Central memory CD4-positive, alpha-beta T cell (primary cell): ENCODE measurements at places on chromosomes 16 and 17.

DNA sequence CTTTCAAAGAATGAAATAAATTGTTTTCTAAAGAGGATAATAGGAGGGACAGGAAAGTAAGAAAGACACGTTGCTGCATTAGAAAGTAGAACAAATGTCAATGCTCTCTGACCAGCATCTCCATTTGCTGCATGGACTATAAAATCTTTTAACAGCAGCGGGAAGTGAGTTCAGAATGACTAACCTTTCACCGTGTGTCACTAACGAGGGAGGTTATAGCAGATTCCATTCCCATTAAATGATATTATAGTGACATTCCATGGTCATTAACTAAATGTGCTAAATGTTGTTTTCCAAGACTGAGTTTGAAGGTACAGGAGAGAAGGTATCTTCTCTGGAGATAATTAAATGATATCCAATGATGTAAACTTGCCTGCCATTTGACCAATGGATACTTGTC, 127.1 kb upstream of the HS3ST3A1 start:
- DNase-seq, result no peak

- DNase-seq, result peak; percentile 19
Observed at GRCh38 chr16:2090777-2091546, 43.2 kb downstream of the TSC2 start.

DNA sequence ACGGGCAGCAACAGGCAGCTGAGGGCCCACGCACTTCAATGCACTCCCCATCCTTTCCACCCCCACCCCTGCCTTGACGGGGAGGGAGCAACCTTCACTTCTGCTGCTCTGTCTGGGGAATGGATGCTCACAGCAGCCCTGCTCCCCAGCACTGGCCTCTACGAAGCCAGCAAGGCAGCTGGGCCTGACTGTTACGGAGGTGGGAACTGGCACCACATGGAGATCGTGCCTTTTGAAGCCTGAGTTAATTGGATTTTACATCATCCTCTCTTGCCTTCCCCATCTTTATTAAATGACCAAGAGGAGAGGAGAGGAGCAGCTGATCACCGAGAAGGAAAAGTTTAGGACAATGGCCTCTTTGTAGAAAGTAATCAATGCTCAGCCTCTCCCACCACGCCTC, 187.0 kb upstream of the RPL38 start:
- no peak for DNase-seq

GRCh38 chr17:2444382-2444781, 43.5 kb upstream of the MNT start:
- DNase-seq, result no peak

DNA sequence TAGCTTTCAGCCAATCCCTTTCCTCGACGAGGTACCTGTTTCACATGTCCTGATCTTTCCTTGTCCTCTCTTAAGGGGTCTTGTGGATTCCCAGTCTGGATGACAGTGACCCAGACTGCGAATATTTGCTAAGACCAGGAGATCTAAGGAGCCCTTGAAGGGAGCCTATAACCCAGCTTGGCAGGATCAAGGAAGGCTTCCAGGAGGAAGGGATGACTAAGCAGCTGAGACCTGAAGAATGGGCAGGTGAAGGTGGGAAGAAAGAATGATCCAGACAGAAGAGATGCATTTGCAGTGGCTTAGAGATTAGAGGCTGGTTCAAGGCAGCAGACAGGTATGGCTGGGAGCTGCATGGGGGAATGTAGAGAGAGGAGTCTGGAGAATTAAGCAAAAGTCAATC, 1.9 kb upstream of the PDK2 start:
- DNase-seq, result no peak

DNA sequence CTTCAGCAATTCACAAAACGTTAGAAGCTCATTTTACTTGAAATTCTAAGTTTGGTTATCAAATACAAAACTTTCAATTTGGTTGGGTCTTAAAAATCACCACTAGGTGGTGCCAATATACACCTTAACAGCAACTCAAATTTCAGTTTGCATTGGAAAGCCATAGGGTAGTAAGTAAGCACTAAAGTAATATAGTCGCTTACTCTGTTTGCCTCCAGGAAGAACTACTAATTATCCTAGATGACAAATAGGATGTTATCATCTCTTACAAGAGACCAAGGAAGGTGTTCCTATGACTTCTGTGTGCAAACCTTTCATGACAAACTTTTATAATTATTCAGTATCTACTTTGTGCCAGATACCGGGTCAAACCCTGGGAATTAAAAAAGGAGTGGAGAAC, 93.3 kb downstream of the MYO1D start:
- DNase-seq, result peak; percentile 43

DNA sequence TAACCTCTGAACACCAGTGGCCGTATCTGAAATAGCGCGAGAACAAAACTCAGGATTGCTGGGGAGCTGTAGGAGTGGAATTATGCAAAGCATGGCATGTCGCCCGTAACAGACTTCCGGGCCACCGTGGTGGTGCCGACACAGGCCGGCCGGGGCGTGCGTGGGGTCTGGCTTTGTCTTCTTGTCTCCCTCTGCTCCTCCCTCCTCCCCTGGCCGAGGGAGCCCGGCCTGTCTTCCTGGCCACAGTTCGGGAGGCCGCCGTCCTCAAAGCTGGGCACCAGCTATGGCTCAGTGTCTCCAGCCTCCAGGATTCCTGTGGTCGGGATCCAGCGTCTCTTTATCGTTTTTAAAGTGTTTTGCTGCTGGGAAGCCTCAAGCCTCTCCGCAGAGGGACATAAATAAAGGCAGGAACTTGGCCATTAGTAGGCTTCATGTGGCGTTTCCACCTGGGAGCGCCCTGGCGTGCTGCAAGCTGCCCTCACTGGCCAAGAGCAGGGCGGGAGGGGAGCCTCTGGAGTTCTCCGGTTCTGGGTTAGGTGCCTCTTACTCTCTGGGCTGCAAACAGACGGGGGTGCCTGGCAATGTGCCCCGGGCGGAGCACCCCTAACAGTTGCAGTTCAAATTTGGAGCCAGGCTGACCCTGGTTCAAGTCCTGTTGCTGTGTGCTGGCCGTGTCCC, 22.0 kb upstream of the NPTX1 start:
- no peak for DNase-seq

- no peak for DNase-seq
Observed at GRCh38 chr17:28327709-28328108, 7.6 kb downstream of the IFT20 start.

- no peak for DNase-seq
Observed at GRCh38 chr17:18124345-18125126, 16.0 kb downstream of the MYO15A start.

- no peak for DNase-seq
Observed at GRCh38 chr17:19945009-19945626, 32.5 kb downstream of the AKAP10 start.

GRCh38 chr17:2179615-2180295, 123.8 kb downstream of the SMG6 start:
- DNase-seq, result no peak

- no peak for DNase-seq
Observed at GRCh38 chr17:17365476-17366110, 62.4 kb downstream of the NT5M start.

DNA sequence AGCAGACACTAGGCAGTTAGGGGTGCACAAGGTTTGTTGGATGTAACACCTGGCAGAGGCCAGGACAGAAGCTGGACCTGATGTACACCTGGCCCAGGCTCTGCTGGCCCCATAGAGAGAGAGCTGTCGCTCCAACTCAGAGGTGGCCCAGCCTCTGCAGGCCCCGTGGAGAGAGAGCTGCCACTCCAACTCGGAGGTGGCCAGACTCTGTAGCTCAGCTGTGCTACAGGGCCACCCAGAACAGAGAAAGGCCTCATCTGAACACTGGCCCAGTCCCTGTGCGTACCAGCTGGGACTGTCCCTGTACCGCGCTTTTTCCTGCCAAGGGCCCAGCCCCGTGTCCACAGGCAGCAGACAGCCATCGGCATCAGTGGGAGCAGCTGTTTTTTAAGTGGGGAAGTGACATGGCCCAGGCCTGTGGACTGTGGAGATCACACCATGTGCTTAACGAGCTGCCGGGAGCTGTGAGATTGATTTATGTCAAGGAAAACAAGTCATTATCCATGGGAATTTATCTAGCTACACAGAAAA, 176.4 kb upstream of the CHMP6 start:
- no peak for DNase-seq

GRCh38 chr16:20696618-20697017, 862 bp downstream of the ACSM1 start:
- no peak for DNase-seq

DNA sequence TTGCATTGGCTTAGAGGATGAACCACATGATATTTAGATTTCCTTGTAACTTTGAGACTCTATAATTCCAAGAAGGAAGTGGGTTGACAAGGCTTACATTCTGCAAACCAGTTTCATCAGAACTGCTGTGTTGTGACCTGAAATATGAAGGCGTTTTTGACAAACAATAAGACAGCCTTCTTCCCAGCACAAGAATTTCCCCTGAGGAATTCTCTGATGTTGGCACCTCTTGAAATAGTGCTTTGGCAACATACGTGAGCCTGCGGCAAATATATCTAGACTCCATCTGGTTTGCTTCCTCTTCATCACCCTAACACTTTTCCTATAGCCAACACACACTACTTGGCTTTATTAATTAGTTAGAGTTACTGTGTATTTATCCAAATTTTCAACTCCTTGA, 585.5 kb upstream of the SOX9 start:
- DNase-seq, result no peak

GRCh38 chr17:8598913-8599312, 31.6 kb downstream of the MYH10 start:
- DNase-seq, result no peak

DNA sequence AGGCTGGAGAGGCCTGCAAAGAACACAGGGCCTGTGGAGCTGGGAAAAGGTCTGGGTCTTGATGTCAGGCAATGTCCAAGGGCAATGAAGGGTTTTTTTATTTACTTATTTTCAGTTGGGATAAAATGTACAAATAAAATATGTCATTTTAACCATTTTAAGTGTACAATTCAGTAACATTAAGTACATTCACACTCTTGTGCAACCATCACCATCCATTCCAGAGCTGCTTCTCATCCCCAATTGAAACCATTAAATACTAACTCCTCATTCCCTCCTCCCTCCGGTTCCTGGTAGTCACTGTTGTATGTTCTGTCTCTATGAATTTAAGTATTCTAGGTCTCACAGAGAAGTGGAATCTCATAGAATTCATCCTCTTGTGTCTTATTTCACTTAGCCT, 444.7 kb downstream of the HS3ST3B1 start:
- no peak for DNase-seq

DNA sequence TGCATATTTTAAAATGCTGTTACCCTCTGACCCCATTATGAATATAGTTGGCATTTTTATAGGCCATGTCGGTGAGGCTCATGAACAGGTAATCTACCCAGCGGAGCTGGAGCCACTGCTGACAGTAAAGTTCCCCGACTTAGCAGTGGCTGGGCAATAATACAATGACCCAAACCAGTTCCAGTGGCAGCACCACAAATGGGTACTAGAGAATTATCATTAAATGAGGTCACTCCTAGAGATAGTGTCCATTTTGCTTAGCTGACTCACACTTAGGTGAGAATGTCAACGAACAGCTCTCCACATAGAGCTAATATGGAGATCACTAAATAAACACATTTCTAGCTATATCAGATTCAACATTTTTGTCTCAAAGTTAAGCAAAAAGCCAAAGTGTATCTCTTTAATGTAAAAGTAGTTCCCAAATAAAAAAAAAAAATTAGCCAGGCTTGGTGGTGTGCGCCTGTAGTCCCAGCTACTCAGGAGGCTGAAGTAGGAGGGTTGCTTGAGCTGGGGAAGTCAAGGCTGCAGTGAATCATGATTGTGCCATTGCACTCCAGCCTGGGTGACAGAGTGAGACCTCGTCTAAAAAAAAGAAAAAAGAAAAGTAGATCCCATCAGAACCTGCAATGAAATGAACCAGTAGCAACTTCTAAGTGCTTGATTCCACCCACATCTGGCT, 7.4 kb downstream of the MYO1D start:
- DNase-seq, result no peak

DNA sequence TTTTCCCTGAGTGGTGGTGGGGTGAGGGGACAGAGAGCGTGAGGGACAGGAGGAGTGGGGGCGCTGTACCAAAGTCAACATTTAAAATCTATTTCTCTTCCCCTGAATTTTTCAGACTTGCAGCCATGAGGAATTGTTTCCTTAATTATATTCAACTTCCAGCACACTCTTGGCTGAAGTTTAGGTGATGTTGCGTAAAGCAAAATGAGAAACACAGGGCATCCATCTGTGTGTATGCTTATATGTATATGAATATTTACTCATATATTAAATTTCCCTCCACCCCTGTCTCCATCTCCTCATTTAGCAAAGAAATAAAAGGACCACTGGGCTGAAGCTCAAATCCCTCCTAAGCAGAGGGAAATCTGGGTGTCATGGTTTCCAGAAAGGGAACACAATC, 218.1 kb downstream of the XYLT1 start:
- DNase-seq, result no peak

DNA sequence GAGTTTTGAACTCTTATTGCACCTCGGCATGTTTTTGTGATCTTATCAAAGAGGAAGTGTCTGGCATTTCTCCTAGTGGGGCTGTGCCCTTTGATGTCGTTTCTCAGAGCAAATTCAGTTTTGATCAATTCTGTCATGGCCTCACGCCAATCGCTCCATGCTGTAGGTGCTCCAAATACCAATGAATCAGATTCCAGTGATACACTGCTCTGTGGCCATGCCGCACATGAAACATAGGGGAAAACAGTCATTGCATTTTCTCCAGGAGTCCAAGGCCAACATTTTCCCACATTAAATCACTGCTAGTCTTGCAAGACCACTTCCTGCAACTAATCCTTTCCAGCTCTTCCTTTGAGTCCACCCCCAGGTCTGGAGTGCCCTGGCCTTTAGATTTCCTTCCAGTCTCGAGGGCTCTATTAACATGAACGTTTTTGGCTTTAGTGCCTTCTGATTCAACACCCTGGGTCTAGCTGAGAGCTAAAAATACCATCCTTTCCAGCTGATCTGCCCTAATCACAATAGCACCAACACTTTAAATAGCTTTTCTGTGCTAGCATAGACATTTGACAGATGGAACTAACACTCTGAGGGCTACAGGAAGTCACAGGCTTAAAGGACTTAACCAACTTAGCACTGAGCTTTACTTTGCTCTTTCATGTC, 18.2 kb upstream of the RASL10B start:
- DNase-seq, result no peak

DNA sequence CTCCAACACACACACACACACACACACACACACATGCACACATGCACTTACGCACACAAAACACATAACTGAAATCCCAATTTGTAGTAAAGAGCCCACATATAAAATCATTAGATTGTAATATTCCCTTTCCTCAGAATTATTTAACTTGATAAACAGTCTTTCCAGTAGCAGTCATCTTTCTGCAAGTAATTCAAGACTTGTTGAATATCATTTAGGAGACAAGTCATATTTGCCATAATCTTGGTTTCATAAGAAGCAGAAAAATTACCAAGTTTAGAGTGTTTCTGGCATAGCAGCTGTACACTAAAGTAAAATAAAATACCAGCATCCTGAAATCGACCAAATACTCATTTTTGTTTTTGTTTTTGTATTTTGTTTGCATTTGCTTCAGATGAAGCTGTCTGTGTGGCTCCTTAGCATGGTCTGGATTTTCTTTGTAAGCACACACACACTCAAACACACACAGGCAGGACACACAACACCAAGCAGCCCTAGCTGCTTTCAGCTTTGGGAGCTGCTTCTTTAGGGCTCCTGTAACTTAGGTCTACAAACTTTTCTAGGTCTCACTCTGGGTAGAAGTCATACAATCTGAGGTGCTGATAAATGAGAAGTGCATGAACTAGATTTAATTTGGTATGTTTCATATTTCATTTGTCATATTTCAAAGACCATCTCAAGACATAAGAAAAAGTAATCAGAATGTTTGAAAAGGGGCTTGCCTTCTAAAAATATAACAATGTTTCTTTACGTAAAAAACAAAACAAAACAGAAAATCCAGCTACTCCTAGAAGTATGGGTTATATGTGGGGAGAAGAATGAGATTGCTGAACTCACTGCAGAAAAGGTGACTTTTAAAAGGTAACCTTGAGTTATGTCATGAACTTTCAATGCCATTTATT, 3.0 kb downstream of the SALL1 start:
- DNase-seq, result no peak
